ENCODE measurements at places on chromosomes 1 and 21.

- no peak for DNase-seq
Observed at GRCh38 chr1:25566730-25567341, 23.4 kb downstream of the LDLRAP1 start.

DNA sequence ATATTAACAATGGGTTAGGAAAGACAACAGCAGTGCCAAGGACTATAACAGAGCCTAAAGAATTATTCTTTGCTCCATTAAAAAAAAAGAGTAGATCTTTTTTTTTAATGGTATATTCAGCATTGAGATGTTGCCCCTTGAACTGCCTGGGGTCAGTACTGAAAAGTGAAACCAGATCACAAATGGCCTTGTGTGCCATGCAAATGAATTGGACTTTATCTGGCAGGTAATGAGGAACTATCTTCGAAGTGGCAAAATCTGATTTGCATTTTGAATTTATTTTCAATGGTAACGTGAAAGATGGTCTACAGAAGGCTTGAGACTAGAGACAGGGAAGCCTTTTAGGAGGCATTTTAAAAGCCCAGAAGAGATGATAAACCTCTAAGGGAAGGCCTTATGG, 21.4 kb upstream of the PKN2 start:
- no peak for DNase-seq

- DNase-seq, result no peak
Observed at GRCh38 chr1:36411674-36412648, 14.3 kb upstream of the LSM10 start.

- no peak for DNase-seq
Observed at GRCh38 chr21:36481639-36482038, 1.7 kb upstream of the CLDN14 start.

DNA sequence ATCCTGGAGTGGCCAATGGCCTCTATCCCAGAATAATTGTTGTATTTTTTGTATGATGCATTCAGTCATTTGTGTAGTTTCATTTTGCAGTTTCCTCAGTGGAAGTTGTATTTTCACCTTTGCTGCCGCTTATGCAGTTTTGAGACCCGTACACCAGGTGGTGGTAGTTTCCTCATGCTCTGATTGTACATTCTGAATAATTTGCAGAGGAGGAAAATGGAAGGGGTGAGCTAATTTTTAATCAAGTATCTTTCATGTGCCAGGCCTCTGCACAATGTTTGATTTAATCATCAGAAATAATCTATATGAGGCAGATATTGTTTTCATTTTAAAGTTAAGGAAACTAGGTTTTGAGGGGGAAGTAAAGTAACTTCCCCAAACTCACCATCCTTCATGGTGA, 29.5 kb downstream of the HLX start:
- no peak for DNase-seq

DNA sequence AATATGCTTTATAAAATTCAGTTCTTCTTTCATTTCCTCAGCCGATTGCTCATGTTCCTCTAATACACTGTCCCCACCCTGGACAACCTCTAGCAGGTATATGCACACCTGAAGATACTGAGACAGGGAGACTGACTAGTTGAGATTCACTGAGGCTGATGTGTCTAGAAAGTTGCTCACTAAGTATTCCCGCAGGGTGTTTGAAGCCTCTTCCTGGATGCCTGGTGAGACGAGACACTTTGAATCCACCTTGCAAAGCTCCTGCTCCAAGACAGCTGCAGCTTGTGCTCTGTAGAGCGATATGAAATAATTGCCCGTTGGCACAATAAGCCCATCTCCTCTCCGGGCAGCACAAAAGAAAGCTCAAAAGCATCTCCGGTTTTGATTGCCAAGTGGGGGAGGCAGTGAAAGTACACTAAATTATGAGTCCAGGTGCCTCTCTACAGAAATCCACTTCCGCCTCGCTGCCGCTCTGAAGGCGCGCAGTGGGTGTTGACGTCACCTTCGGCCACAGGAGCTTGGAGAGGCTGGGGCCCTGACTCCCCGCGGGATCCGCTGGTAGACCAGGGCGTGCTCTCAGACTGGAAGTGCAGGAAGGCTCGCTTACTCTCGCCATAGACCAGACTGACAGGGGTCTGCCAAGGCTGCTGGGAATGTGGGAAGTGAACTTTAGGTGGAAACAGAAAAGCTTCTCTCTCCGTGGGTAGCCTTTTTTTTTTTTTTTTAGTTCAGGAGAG, 46.3 kb downstream of the GPA33 start:
- DNase-seq, result peak; percentile 66

DNA sequence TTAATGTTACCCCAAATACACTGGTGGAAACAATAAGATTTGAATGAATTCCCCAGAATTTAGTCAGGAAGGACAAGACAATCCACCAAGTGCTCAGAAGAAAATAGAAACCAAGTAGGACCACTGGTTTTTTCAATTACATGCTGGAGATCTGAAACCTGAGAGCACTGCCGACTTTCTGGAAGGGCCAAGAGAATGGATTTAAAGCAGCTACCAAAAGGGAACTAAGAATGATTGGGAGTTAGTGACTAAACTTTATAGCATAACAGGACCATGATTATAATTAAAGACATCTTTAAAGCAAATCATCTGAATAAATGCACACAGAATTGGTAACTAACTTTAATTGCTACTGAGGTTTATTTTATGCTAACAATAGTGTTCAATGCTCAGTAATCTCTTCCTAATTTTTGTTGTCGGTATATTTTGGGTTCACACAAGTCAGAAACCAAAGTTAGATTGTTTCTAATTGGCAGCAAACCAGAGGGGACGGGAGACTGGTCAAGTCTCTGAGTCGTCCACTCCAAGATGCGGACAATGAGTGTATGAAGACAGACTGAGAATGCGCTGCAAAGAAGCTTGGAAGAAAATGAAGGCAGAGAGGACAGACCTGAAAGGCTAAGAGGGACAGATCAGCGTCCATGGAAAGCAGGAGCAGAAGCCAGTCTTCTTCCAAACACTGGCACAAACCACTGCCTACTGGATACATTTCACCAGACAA, 2.3 kb upstream of the RGS13 start:
- no peak for DNase-seq

GRCh38 chr1:198437332-198437731, 103.1 kb downstream of the ATP6V1G3 start:
- DNase-seq, result no peak

- no peak for DNase-seq
Observed at GRCh38 chr1:24575905-24576587, 20.2 kb downstream of the NCMAP start.

GRCh38 chr1:7581754-7582459, 189.2 kb upstream of the VAMP3 start:
- DNase-seq, result no peak

GRCh38 chr1:5507340-5507739, 484.9 kb downstream of the NPHP4 start:
- no peak for DNase-seq

DNA sequence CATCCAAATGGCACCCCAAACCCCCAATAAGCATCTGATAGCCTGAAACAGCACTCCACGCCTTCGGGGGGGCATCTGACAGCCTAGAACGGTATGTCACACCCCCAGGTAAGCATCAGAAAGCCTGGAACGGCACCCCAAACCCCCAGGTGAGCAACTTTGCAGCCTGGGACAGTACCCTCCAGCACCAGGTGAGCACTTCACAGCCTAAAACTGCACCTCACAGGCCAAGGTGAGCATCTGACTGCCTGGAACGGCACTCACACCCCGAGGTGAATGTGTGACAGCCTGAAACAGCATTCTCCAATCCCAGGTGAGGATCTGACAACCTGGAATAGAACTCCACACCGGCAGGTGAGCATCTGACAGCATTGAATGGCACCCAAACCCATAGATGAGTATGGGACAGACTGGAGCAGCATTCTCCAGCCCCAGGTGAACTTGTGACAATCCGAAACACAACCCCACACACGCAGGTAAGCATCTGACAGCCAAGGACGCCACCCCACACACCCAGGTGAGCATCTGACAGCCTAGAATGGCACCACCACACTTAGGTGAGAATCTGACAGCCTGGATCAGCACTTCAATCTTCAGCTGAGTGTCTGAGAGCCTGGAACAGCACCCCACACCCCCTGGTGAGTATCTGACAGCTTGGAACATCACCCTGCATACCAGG, 18.3 kb upstream of the MMEL1 start:
- DNase-seq, result no peak

GRCh38 chr1:114833421-114833820, 21.2 kb upstream of the SYCP1 start:
- no peak for DNase-seq

DNA sequence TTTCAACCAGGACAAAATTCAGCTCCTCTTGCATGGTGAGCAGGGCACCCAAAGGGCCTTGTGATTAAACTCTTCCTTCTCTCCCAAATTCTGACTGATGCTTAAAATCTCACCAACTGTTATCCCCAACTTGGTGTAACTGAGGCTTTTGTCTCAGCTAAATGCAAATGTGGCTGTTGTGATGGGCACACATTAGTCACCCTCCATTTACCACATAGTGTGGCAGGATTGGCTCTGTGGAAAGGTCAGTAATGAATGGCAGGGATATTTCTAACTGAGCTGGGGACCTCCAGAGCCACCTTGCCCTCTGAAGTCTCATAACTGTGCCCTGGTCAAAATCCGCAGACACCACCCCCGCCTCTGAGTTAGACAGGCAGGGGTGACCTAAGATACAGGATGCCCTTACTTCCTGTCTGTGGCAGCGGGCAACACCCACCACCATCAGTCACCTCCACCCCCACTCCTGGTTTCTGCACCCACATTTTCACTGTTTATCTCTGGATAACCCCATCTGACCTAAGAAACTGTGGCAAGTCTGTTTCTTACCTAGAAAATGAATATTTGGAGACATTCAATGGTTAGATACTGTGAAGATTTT, 25.4 kb upstream of the RGS16 start:
- no peak for DNase-seq

DNA sequence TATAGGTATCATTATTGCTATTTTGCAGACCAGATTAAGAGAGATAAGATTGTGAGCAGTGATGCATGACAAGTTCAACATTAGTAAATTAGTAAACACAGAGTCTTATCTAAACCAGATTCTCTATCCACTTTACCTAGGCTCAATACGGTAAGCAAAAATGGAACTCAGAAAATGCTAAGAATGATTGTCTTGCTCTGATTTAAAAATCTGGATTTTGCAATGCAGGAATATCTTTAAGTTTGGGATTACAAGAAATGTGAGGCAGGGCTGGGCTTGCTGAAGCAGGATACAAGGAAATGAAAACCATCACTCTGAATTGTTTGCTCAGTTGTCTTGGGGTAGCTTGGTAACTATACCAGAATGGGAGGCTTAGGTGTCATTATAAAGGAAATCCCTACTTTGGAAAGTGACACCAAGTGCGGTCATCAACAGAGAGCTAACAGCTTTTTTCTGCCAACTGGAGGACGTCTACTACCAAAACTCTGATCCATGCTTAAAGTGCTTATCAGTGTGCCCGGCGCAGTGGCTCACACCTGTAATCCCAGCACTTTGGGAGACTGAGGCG, 332.7 kb upstream of the RUNX1 start:
- no peak for DNase-seq

DNA sequence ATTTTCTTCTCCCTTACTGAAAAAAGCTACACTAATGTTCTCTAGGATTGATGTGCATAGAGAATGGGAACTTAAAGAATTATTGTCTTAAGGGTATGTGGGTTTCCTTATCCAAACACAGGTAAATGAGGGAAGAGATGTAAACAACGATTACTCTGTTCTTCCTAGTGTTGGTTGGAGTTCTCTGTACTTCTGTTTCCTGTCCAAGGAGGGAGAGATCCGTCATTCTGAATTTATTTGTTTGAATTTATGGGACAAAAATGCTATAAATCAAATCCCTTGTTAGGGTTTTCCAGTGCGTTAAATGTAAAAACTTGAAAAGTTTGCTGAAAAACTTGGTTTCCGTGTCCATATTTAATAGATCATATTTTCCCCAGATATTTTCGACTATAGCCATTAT, 29.6 kb downstream of the LAMC1 start:
- DNase-seq, result no peak

- no peak for DNase-seq
Observed at GRCh38 chr1:88186911-88187310, 497.2 kb upstream of the PKN2 start.

GRCh38 chr1:109910123-109910962, at the start of gene CSF1:
Gene CSF1 (plus strand): TSS chr1:109910849. CDS start chr1:109911024, 175 bp downstream.
- DNase-seq, result peak; percentile 63

- peak; percentile 62 for DNase-seq
Observed at GRCh38 chr1:167057241-167057688, 32.9 kb downstream of the GPA33 start.

DNA sequence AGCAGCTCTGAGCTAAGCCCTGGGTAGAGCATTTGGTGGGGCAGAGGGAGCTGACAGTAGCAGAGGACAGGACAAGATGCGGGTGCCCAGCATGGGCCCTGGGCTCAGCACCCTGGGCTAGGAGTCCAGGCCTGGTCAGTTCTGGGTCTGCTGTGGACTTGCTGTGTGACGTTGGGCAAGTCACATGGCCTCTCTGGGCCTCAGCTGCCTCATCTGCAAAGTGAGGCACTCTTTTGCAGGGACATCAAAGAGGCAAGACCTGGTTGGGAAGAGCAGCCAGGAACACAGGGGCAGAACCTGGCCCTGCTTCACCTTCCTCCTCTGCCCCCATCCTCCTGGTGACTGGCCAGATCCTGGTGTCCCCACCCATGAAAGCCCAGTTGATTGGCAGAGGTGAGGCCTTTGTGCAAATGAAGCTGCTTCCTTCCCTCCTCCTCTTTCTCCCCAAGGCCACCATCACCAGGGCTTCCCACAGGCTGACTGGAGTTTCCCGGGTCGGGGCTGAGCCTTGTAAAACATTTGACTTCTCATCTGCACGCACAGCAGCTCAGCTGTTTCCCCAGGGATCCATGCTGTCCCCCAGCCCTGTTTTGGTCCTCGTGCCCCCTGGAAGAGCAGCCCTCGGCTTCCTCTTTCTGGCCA, 350.5 kb downstream of the MATN1 start:
- no peak for DNase-seq

DNA sequence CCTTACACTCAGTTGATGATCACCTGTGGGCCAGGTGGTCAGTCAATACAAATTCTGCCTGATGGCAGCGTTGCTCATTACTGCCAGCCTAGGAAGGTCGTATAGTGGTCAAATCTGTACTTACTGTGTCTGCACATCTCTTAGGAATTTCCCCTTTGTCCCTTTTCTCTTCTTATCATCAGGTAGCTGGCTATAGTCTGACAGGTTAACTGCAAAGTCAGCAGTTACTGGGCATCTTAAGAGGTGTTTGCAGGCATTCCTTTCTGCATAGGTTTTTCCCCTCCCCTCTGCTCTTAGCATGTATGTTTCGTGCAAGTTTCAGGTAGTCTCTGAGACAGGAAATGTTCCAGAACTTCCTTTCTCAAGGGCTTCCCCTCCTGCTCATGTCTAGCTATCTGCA, 298.7 kb downstream of the LRRIQ3 start:
- DNase-seq, result no peak

- no peak for DNase-seq
Observed at GRCh38 chr1:203615061-203615581, 11.5 kb upstream of the ATP2B4 start.

All from left renal cortex interstitium (tissue), 4 donors.